ENCODE measurements at places on chromosomes 5 and 9.
A peak's percentile ranks its signal among the peaks of the same experiment; 100 is the strongest.

- no peak for DNase-seq
Observed at GRCh38 chr5:135986401-135986800, 31.6 kb upstream of the LECT2 start.

GRCh38 chr5:14305045-14305444 lies 161.9 kb downstream of the TRIO start:
- no peak for DNase-seq

DNA sequence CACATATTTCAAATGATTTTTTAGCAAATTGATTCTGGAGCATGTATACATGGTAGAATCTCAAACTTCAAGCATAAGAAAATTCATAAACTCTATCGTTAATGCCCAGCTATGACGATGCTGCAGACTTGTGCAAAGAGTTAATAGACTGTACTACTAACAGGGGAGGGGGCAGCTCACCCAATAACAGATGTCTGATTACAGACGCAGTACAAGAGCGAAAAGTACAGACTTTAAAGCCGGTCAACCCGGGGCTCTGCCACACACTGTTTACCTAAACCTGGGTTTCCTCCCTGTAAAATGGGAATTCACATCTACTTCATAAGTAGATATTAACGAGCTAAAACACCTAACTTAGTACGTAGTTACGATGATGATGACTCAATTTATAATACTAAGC lies 651 bp downstream of the TRIM23 start:
- DNase-seq = no peak

DNA sequence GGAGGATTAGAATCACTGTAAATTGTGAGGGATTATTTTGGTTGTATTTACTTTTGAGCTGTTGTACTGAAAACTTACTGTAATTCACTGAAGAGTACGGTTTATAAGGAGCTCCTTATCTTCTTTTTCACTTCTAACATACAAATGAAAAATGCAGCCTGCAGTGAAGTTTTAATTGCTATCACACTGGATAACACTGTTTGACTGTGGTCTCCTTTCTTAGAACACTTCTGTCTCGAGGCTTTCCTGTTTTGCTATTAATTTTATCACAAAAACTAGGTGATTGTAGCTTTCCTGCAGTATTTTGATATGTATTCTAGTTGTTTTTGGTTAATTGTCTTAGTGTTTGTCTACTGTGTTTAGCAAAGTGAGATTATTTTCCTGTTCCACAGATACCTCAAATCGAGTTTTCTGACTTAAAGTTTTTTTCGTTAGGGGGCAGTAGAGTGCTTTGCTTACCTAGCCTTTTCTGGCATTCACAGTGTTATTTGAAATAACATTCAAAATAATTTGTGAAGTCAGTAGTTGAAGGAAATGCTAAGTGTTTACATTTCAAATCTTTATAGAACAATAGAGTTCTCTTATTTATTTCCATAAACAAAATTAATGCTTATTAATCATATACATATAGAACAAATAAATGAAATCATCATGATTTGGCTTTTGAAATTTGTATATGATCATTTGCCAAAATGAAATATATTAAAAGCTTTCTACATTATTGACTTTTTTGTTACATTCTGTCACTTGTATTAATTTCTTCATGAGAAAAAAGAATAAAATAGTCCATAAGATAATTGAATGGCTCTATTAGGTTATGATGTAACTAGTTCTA lies 52.9 kb downstream of the COMMD10 start:
- DNase-seq = peak; percentile 48

- peak; percentile 72 for DNase-seq
Observed at GRCh38 chr5:17190242-17190778, 27.1 kb upstream of the BASP1 start.

- no peak for DNase-seq
Observed at GRCh38 chr5:153030755-153031725, 459.4 kb upstream of the GRIA1 start.

- DNase-seq = no peak
Observed at GRCh38 chr5:4191703-4192102, 596.1 kb downstream of the IRX1 start.

GRCh38 chr5:172224996-172225395 lies 31.0 kb downstream of the EFCAB9 start:
- DNase-seq = no peak

DNA sequence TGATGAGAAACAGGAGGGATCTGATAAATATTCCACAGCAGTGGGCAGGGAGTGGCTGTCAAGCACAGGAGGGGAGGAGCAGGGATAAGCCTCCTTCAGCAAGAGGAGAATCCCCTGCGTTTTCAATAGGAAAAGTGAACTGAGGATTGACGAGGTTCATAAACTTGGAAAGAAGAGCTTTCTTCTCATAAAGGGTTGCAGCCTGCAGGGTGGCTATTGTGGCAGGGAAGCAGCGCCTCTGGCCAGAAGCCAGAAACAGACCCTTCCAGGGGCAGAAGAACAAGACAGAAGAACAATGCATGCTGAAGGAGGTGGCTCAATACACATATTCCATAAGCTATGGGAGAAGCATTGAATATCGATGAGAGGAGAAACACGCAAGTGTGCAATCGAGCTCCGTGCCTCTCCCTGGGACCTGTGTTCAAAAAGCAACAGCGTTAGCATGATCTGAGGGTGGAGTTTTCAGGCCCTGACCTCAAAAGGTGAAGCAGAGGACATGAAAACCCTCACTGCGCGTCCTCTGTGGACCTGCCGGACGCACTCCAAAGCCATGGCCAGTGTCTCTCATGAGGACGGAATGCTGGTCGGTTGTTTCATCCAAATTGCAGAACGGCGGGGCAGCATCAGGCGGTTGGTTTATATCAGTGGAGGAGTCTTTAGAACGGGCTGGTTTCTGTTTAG lies 67.6 kb downstream of the ANKRD33B start:
- DNase-seq = no peak

DNA sequence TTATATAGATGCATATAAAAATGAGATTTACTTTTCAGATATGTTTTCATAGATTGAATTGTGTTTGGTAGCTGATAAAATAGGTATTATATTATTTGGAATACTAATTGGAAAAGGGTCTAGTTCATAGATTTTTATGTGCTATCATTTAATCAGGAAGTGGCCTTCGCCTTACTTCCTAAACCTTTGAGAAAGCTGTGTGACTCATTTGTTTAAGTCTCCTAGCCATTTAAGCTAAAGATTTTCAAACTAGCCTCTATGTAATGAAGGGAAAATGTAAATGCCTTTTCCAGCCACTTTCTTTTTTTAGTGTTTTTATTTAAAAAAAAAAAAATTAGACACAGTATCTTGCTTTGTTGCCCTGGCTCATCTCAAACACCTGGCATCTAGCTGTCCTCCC lies 97.5 kb downstream of the DMXL1 start:
- DNase-seq = no peak

GRCh38 chr5:7610531-7611177 lies 214.7 kb downstream of the ADCY2 start:
- DNase-seq = no peak

DNA sequence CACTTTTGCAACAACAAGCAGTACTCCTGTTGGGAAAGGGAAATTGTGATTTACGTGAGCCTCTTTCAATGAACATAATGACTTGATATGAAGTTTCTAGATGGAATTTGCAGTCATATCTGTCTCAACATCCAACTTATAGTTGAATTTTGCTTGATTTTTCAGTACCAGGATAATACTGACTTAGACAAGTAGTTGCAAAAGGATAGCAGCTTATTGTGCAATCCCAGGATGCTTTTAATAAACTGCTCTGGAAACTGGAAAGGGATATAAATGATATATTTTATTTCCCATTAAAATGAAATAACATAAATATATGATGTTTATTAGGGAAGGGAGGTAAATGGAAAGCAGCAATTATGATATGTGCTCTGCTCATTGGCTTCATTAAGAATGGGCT lies 174.4 kb upstream of the RGMB start:
- no peak for DNase-seq

DNA sequence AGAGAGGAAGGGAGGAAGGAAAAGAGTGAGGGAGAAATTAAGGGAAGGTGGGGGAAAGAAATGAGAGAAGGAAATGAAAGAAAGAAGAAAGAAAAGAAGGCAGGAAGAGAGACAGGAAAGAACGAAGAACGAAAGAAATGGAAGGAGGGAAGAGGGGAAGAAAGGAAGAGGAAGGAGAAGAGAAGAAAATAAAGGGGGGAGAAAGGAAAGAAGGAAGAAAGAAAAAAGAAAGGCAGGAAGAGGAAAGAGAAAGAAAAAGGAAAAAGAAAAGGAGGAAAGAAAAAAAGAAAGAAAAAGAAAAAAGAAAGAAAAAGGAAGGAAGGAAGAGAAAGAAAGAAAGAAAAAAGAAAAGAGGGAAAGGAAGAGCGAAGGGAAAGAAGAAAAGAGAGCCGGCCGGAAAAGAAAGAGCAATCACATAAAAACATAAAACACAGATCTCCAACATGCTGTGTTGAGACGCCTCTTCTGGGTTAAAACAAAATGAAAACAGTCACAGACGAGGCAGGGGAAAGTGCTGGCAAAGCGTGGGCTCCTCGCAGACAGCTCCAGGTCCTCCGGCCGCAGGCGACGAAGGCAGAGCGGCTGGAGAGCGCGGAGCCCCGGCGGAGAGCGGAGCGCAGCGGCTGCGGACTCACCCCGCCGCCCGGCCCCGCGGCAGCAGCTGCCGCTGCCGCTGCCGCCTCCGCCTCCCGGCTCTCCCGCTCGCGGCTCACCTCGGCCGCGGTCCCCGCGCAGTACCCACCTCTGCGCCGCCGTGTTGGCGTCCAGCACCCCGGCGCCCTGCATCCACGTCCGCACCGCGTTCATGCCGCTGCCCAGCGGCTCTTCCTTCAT lies 896 bp downstream of the EBF1 start:
- DNase-seq = peak; percentile 38

- no peak for DNase-seq
Observed at GRCh38 chr5:33806738-33807442, 84.9 kb downstream of the ADAMTS12 start.

- no peak for DNase-seq
Observed at GRCh38 chr9:14846871-14847311, 63.3 kb downstream of the FREM1 start.

- no peak for DNase-seq
Observed at GRCh38 chr5:14063691-14064090, 79.5 kb upstream of the TRIO start.

DNA sequence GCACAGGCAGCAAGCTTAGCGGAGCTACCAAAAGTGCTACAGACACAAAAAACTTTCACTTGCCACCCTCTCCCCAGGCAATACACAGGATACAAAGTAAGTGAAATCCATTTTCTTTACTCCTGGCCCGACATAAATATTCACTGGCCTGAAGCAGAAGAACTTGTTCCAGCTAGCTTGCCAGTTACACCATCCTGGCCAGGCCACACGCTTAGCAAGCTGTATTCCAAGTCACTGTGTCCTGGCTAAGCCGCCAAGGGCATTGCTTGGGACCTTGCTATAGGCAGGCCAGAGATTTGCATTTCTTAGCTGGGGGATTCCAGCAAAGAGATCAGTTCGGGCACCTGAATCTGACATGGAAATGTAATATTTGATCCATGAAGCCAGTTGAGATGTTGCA lies 71.0 kb upstream of the SLC1A3 start:
- no peak for DNase-seq

GRCh38 chr9:29322240-29322639 lies 1749.0 kb upstream of the C9orf72 start:
- DNase-seq = no peak

GRCh38 chr9:34145165-34145564 lies 18.7 kb upstream of the DCAF12 start:
- no peak for DNase-seq

DNA sequence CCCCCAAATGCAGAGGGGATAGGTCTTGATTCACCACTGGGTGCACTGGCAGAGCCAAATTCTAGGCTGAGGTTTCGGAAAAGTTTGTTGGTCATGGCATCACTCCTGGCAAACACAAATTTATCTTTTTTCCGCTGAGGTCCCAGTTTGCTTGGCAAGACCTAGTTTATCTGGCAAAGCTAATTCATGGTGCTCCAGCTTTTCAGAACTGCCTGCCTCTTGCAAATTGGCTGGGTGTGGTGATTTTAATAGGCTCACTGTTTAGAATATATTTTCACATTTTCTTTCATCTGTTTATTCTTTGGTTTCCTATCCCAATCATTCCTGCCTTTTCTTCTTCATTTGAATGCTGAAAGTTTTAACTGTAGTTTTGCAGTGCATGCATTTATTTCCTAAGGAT lies 50.5 kb upstream of the MAMDC2 start:
- DNase-seq = no peak

DNA sequence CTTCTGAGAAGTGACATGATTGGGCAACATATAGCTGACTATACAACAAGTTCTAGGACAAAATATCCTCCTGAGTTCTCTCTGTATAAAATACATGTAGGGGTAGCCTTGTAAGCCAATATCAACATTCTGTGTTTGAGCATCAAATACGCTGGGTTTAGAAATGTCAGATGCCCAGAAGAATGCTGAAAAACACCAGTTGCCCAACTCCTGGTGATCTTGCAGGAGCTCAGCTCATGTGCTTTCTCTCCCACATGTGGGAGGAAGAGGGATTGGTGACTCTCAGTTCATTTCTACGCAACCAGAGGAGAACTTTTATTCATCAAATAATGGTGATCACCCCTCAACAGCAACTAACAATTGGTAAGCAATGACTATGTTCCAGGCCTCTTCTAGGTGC lies 810.9 kb upstream of the ACO1 start:
- no peak for DNase-seq

DNA sequence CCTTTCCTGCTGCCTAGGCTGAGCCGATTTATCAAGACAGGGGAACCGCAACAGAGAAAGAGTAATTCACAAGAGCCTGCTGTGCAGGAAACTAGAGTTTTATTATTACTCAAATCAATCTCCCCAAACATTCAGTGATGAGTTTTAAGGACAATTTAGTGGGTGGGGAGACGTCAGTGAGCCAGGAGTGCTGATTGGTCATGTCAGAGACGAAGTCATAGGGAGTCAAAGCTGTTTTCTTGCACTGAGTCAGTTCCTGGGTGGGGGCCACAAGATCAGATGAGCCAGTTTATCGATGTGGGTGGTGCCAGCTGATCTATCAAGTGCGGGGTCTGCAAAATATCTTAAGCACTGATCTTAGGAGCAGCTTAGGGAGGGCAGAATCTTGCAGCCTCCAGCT lies 19.0 kb downstream of the SNX24 start:
- DNase-seq = no peak

GRCh38 chr5:156481741-156482140 lies 154.8 kb downstream of the SGCD start:
- DNase-seq = no peak

- no peak for DNase-seq
Observed at GRCh38 chr9:92508018-92508820, 25.9 kb upstream of the ASPN start.

GRCh38 chr5:148443998-148444397 lies 60.2 kb downstream of the FBXO38 start:
- peak; percentile 59 for DNase-seq
